HuH-7.5 (cell line): ENCODE measurements at places on chromosomes 1 and 21.
A peak's percentile ranks its signal among the peaks of the same experiment; 100 is the strongest.

DNA sequence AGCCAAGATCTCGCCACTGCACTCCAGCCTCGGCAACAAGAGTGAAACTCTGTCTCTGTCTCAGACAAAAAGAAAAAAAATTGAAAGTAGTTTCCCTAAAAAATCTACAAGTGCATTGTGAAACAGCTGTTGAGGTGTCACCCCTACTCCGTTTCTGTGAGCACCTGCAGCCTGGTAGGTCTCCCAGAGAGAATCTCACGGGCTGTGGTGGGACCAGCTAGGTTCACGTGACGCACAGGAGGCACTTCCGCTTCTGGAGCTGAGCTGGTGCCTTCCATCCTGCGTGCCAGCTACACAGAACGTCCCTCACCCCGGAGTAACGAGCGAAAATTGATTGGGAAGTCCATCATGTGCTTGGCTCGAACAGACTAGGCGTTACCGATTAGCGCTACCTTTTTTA is 66.8 kb downstream of the COL24A1 start:
- no peak for DNase-seq

DNA sequence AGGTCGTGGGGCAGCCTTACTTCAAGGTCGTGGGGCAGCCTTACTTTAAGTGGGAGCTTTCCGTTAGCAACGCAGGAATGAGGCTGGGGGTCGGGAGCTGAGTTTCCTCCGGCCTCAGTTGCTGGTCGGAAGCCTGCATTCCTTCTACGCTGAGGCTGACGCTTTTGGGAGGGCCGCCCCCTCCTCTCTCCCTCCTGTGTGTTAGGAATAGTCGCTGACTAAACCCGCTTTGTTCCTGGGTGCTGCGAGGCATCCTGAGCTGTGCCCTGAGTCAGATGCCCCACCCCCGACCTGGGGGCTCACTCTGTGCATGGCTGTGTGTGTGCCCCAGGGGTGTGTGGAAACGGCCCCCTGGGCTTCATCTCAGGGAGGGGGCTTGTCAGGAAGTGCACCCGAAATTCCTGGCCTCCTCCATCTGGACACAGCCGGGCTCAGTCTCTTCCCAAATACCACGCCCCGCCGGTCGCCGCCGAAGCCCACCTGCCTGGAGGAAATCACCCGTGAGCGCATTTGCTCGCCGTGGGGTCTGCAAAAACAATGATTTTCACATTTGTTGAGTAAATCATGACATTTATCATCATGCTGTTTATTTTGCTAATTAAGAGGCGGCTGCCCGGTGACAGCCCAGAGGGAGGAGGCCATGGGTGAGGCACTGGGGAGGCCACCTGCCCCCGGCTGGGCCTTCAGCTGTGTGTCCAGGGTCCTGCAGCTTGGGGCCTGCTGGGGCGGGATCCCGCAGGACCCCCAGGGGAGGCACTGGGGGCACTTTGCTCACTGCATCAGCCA is 121.4 kb downstream of the PRDM16 start:
- DNase-seq, result no peak

- peak; percentile 40 for DNase-seq
Observed at GRCh38 chr1:40438391-40439015, 11.8 kb upstream of the ZFP69B start.

DNA sequence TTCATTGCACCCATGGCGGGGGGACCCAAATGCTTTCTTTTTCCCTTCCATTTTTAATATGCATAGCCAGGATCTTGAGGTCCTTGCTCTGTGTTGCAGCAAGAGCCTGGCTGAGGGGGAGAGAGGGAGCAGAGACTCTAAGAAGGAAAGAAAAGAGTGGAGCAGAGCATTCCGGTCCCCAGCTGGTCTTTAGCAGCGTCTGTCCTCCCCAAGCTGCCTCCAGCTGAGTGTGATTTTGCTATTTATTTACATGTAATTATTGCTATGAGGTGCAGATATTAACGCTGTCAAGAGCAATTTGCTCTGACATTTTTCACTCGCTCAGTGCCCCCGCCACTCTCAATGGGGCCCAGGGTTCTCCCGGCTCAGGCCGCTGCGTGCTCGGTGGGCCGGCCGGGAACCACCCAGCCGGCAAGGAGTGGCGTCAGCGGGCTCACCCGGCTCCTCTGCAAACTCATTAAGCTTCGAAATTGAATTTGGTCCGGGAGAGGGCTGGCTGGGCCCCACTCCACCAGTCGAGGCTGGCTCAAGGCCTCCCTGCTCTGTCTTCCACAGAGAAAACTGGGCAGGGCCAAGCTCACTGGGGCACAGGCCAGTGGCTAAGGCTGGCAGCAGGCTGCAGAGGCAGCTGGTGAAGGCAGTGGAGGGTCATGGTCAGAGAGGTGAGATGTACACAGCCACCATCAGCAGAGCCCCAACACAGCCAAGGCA is 93.2 kb downstream of the PAX7 start:
- DNase-seq, result no peak

- no peak for DNase-seq
Observed at GRCh38 chr1:183807549-183808168, 2.7 kb downstream of the RGL1 start.

DNA sequence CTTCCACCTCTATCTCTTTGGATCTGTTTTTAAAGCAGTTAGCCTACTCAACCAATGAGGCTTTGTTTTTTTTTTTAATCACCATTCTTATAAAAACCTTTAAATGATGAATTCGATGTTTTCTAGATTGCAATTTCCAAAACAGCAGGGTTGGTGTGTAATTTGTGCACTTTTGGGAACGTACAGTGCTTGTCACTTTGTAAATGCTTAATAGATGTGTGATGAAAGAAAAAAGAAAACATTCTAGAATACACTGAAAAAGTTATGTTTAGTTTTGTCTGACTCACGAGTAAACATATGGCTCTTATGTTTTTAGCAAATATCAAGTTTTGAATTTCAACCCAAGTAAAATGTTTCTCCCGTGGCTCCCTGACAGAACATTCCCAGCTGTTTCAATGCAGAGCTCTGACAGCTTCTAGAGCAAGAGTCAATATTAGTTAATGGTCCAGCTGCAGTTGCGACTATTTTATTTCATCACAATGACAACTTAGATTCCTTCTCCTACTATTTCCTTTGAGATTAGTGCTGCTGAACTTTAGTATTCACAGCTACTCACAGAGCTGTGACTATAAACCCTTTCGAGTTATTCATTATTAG is 362.5 kb upstream of the ADAMTS5 start:
- DNase-seq, result no peak

GRCh38 chr1:173395762-173396161 is 81.4 kb upstream of the PRDX6 start:
- no peak for DNase-seq

DNA sequence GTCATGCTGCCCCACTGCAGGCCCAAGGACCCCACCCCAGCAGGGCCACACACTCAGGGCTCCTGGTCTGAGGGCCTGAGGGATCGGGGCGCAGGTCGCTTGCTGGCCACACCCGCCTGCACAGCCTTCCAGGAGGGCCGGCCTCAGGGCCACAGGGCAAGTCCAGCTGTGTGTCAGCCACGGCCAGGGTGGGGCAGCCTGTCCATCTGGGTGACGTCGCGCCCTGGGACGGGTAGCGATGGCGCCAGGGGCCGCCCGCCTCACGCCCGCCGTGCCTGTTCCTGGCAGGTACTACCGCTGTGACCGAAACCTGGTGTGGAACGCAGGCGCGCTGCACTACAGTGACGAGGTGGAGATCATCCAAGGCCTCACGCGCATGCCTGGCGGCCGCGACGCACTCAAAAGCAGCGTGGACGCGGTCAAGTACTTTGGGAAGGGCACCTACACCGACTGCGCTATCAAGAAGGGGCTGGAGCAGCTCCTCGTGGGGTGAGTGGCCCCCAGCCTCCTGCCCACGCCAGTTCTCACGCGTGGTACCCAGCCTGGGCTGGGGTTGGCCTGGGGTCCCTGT is 2.5 kb downstream of the COL6A1 start:
- DNase-seq, result no peak

- DNase-seq, result no peak
Observed at GRCh38 chr1:18018366-18018765, 89.2 kb upstream of the IGSF21 start.

DNA sequence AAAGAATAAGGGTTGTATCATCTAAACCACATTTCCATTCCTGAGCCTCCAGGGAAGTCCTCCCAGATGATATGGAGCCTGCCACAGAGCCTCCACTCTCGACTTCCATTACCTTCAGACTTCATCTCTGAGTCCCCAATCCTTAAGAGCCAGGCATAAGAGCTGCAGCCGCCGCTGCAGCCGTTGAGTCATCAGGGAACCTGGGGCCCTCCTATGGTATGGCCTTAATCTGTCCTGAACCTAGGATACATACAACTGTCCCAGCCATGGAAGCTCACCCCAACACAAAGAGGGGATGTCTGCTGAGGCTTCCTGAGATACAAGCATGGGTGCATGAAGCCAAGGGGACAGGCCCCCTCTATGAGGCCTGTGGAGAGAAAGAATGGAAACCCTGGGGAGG is 16.3 kb downstream of the TAL1 start:
- no peak for DNase-seq

DNA sequence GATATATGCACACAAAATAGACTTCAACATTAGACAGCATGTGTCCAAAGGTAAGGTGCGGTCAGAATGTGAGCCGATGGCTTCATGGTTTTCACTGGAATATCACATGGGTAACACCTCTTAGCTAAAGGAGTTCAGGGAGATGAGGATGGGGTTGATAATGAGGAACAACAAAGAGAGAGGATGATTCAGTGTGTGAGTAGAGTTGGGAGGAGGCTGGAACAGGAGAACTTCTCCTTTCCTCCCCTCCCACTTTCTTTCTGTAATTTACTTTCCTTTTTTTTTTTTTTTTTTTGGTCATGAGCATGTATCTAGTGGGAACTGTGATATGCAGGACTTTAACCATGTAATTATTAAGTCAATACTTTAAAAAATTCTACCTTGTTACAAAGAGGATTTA is 99.4 kb downstream of the FASLG start:
- no peak for DNase-seq

DNA sequence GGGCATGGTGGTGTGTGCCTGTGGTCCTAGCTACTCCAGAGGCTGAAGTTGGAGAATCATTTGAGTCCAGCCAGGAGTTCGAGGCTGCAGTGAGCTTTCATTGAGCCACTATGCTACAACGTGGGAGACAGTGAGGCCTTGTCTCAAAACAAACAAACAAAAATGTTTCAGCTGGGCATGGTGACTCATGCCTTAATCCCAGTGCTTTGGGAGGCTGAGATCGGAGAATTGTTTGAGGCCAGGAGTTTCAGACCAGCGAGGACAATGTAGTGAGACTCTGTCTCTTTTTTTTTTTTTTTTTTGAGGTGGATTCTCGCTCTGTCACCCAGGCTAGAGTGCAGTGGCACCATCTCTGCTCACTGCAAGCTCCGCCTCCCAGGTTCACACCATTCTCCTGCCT is 5.0 kb upstream of the RPL5 start:
- no peak for DNase-seq

GRCh38 chr1:69661686-69662085 is 94.0 kb downstream of the LRRC7 start:
- DNase-seq, result no peak

DNA sequence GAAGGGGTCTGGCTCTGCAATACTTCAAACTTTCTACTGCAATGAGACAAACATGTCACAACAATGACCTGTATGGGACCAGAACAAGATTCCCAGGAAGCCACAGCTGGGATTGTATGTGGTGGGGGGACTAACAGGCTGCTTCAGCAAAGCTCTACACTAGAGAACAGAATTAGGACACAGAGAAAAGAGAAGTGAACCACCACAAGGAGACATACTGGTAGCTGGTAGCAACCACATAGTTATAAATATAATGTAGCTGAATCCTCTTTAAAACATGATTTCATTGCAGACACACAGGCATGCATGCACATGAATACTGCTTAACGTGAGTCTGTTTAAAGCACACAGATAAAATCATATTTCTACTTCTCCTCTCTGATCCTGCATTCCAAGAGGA is 3.5 kb upstream of the ILDR2 start:
- no peak for DNase-seq

DNA sequence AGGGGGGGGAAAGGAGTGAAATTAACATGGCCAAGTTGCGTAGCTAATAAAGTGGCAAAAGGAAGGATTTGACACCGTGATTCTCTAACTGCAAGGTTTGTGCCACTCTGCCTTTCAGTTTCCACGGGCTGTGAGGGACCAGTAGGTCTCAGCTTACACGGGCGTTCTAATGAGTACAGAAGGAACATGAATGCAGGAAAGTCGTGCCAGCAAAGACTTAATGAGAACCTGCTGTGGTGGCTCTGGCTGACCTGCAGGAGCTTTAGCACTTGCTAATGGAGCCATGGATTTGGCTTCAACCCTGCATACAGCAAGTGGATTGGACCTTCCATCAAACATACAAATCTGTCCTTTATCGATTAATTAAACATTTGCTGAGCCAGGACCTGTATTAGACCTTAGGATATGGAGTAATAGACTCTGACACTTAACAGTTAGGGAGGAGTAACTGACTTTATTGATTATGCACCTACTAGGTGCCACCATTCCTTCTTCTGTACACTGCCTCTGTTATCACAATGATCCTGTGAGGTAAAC is 15.1 kb upstream of the PITHD1 start:
- DNase-seq, result no peak

- DNase-seq, result no peak
Observed at GRCh38 chr1:111199329-111199728, 1.1 kb downstream of the DENND2D start.

DNA sequence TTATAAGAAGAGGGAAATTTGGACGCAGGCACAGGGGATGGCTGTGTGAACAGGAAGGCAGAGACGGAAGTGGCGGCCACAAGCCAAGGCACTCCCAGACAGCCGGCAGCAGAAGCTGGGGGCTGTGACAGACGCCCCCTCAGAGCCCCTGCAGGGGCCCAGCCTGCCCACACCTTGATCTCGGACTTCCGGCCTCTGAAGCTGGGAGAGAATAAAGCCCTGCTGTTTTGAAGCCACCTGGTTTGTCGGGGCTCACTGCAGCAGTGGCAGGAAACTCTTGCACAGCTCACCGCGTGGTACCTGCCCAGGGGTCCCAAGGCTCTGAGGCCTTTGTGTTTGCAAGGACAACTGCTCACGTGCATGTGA is 13.7 kb downstream of the MEGF6 start:
- no peak for DNase-seq

DNA sequence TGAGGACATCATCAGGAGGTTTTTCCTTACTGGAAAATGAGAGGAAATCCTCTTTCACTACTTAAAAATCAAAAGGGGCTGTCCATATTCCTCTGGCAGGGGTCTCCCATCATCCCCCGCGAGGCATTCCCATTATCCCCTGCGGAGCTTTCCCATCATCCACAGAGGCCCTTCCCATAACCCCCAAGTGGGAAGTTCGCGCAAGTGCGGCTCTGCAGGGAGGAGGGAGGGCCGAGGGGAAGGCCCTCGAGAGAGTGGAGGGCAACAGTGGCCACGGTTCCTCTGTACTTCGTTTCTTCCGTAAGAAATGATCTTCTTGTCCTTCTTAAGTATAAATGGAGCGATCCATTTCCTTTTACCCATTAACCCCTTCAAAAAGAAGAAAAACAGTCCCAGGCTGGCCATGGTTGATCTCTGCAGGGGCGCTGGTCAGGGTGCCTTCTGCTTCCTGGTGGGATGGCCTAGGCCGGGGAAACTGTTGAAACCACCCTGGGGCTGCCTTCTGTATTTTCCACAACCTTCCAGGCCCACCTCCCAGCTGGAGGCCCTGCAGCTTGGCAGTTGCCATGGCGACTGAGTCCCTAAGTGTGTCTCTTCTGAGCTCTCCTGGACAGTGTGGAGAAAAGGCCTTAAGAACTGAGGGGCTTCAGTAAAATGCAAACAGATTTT is 3.6 kb upstream of the RSPH1 start:
- DNase-seq, result no peak

- DNase-seq, result no peak
Observed at GRCh38 chr1:36091698-36092097, 3.0 kb downstream of the ADPRS start.
